MV-4-11 (cell line): ENCODE measurements at places on chromosomes 5 and 9.
A peak's percentile ranks its signal among the peaks of the same experiment; 100 is the strongest.

- no peak for DNase-seq
Measured at GRCh38 chr9:135186248-135187164, 99.0 kb downstream of the OLFM1 start.

GRCh38 chr5:164345853-164346252 is 840.4 kb downstream of the MAT2B start:
- no peak for DNase-seq

DNA sequence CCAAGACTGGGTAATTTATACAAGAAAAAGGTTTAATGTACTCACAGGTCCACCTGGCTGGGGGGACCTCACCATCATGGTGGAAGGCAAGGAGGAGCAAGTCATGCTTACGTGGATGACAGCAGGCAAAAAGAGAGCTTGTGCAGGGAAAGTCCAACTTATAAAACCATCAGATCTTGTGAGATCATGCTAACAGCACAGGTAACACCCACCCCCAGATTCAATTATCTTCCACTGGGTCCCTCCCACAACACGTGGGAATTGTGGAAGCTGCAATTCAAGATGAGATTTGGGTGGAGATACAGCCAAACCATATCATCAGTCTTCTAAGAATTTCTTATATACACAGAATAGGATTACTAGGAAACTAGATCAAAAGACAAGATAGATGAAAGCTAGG is 555.6 kb downstream of the PRR16 start:
- DNase-seq = no peak

GRCh38 chr5:80941496-80941895 is 18.7 kb upstream of the RASGRF2 start:
- no peak for DNase-seq

GRCh38 chr5:176366232-176366894 is 1.1 kb downstream of the ARL10 start:
- DNase-seq = no peak

GRCh38 chr9:35646153-35646532 is 4.6 kb downstream of the SIT1 start:
- peak; percentile 9 for DNase-seq

- DNase-seq = peak; percentile 17
Measured at GRCh38 chr9:111356481-111357244, 26.6 kb upstream of the OR2K2 start.

- no peak for DNase-seq
Measured at GRCh38 chr9:130587921-130588320, 8.5 kb downstream of the FUBP3 start.

DNA sequence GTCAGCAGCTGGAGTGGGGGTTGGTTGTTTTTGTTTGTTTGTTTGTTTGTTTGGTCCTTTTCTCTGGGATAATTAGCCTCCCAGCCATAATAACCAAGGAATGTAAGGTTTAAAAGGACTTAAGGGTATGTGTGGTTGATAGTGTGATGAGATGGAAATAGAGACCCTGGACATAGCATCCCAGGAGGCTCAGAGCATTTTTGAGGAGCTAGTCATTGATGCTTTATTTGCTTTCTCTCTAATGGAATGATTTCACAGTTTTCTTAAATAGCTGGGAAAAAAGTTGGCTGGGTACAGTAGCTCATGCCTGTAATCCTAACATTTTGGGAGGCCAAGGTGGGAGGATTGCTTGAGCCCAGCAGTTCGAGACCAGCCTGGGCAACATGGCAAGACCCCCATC is 45.1 kb downstream of the TTC1 start:
- no peak for DNase-seq

DNA sequence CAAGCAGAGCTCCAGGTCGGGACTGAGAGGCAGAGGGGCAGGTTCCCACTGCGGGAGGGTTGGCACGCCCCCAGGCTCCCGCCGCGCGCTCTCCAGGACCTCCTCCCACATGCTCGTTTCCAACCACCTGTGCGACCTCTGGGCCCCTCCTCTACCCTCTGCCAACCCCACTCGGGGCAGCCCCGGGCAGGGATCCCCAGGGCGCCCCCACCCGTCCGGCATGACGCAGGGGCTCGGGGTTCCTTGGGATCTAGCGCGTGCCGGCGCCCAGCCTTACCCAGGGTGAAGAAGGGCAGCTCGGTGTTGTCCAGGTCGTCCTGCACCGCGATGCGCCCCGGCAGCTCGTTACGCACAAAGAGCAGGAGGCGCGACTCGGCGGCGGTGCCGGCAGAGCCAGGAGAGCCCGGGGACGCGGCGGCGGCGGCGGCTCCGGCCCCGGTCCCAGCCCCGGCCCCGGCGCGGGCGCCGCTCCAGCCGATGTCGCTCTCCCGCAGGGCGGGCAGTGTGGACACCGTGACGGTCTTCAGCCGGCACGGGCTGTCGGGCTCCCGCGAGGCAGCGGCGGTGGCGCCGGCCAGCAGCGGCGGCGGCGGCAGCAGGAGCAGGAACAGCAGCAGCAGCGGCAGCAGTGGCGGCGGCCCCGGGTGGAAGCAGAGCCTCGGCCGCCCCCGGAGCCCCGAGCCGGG is 494 bp downstream of the ASTN2 start:
- no peak for DNase-seq

GRCh38 chr5:59360130-59360555 is 533.4 kb downstream of the PDE4D start:
- peak; percentile 93 for DNase-seq

GRCh38 chr5:132281856-132282614 is 12.2 kb upstream of the SLC22A4 start:
- DNase-seq = no peak

DNA sequence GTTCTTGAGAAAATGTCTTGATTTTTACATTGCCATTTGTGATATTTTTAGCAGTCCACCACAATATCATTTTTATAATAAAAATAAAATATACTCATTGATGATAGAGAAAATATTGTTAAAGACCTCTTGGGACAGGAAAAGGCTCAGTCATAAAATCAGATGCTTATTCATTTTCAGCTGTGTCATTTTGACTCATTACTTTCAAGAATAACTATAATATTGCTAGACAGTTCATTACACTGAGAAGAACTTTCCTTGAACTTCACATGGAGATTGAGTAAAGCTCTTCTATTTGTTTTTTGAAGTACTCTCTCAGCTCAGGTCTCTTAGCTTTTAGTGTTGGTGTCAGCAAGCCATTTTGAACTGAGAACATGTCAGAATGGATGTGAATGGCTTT is 8.5 kb upstream of the MEIKIN start:
- DNase-seq = no peak

DNA sequence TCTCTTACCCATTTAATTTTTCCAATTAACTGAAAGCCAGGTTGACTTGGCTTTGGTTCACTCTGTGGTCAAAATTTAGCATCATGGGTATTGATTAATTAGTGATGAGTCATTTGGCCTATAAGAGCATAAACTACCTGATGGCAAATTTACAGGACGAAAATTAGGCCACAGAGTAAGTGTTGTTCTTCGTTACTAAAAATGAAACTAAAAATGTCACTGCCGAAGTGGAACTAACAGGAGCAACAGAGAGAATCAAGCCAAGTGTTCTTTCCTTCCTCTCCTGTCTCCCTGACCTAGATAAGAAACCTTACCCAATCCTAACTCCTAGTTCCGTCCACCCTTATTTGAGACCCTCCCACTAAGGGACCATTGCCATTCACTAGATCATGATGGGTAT is 176.9 kb downstream of the RAB3C start:
- DNase-seq = peak; percentile 52

GRCh38 chr5:36334315-36334714 is 32.6 kb upstream of the RANBP3L start:
- DNase-seq = no peak

GRCh38 chr9:818958-819357 is 22.5 kb upstream of the DMRT1 start:
- no peak for DNase-seq

DNA sequence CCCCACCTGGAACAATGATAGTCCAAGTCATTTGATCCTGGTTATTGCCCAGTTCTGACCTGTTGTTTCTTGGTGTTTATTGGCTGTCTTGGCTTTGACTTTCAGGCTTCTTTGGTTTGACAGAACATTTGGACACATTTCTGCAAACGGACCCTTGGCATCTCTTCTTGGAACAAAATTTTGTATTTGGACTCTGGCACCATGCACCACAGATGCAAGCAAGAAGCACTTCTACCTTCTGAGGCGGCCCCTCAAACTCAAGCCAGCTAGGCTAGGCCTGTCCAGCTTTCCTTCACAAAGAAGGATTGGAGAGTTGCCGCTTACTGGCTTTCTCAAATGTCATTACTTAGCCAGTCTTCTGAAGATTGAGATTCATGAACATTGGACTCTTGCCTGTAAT is 23.1 kb upstream of the FGF10 start:
- DNase-seq = no peak

DNA sequence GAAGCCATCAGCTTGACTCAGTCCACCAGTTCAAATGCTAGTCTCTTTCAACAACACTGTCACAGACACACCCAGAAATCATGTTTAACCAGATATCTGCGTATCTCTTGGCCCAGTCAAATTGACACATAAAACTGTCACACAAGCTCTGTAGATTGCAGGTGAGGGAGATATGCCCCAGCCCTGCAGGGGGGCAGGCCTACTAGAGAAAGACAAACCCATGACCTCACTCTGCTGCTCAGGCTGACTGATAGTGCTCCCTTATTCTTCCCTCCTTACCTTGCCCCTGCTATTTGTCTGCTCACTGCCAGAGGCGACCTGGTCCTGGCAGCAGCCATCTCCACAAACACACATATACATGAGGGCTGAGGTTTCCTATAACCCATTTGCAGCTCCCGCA is 351.3 kb downstream of the DRD1 start:
- DNase-seq = no peak
